ENCODE measurements at places on chromosomes 5 and 9.

- no peak for DNase-seq
Observed at GRCh38 chr9:2741441-2742158, 24.3 kb downstream of the KCNV2 start.

DNA sequence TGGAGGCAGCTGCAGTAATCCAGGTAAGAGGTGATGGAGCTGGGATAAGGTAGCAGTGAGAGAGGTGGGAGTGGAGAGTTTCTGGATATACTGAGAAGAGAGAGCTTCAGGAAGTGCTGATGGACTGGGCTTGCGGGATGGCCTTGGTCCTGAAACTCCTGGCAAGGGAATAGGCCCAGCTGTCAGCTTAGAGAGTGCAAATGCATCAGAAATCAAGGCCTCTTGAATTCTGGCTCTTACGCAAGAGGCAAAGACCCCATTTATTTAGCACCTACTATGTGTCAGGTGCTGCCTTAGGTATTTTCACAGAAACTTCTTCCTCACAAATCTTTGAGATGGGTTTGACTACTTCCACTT, 227.2 kb upstream of the MAP3K1 start:
- DNase-seq = no peak

- no peak for DNase-seq
Observed at GRCh38 chr5:141686648-141687416, 4.8 kb upstream of the ARAP3 start.

GRCh38 chr5:137320056-137321045, 178.8 kb downstream of the SPOCK1 start:
- peak; percentile 14 for DNase-seq

- no peak for DNase-seq
Observed at GRCh38 chr5:169945831-169946261, 34.4 kb downstream of the INSYN2B start.

DNA sequence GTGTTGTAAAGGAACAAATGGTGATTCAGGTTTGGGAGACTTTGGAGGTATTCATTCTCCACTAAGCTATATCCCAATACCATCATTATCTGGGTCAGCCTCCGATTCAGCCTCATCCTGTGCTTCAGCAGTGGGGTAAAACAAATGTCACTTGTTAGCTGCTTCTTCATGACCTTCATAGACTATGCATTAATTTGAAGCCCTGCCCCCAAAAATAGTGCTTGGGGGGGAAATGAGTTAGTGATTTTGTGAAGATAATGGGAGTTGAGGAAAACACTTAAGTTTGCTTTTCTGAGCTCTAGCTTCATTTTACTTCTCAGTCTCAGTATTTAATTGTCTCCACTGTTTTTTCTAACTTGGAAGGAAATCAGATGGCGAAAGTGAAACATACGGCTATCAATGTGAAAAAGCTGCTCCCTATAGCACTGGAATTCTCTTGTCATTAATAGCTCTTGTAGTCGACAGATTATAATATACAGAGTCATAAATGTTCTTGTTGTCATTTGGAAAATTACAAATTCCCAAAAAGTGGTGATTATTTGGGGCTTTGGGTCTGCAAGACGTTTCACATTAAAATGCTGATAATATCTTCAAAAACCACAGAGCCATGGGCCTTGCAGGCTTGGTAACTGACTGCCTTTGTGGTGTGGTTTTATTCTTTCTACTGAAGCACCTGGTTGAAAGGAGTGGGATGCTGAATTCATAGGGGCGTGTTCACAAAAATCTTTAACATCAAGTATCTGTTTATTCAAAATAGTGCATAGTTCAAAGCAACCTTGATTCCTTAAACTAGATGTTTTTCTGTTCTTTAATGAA, 40.0 kb downstream of the PIK3R1 start:
- no peak for DNase-seq

DNA sequence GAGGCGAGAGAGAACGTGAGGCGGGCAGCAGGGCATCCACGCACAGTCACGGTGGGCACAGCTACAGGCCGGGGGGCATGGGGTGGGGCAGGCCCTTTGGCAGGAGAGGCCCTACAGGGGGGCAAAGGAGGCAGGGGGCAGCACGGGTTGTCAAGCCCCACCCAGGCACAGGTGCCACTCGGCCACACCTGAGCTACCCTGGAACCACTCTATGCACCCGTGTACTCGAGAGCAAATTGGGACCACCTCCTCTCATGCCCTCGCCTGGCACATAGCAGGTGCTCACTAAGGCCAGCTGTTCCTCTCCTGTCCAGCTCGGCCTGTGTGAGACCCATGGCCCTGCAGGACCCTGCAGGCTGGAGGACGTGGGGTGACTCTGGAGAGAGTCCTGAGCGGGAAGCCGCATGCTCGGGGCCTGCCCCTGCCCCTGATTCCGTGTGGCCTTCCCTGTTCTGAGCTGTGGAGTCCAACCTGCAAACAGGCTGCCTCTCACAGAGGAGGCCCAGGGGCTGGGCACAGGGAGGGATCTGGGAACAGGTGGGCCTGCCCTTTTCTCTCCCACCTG, 31.4 kb upstream of the SARDH start:
- DNase-seq = no peak

- no peak for DNase-seq
Observed at GRCh38 chr5:10264604-10265003, 14.5 kb downstream of the CCT5 start.

GRCh38 chr9:121288673-121289025, 20.7 kb downstream of the GSN start:
- no peak for DNase-seq

- DNase-seq = no peak
Observed at GRCh38 chr9:104914466-104914865, 13.5 kb downstream of the ABCA1 start.

- no peak for DNase-seq
Observed at GRCh38 chr5:149438711-149439132, 59.6 kb upstream of the IL17B start.

GRCh38 chr5:136137497-136138220, 5.0 kb downstream of the SMAD5 start:
- no peak for DNase-seq

DNA sequence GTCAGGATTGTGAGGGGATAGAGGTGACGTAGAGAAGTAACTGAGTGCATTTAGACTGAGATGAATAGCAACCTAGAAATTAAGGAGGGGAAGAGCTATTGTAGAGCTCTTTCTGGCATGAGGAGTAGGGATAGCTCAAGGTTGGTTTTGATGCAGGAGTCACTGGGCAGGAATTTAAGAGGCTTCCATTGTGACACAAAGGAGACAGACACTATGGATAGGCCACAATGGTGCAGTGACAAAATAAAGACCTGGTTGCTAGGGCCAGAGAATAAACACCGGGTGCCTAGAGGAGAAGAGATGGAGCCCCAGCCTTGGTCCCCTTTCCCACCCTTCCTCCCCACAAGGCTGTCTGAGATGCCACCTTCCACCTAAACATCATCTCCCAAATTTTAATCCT, at the start of gene SPZ1:
Gene SPZ1 (plus strand): TSS at position 301 of the 400 bp plus-strand sequence. CDS start 214 bp downstream, outside the sequence.
- DNase-seq = no peak

DNA sequence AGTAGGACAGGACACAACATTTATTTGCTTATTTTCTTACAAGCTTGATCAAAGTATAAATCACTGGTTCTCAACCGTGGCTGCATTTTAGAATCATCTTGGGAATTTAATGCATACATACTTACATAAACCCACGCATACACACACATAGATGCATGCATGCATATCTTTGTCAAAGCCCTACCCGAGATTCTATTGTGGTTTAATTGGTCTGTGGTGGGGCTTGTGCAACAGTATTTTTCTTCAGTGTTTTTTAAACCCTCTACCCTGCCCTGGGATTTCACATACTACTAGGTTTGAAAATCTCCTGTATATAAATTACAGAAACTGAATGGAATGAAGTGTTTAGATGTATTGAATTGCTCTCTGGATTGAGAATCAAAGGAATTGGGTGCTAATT, 1166.2 kb downstream of the MAT2B start:
- DNase-seq = no peak

DNA sequence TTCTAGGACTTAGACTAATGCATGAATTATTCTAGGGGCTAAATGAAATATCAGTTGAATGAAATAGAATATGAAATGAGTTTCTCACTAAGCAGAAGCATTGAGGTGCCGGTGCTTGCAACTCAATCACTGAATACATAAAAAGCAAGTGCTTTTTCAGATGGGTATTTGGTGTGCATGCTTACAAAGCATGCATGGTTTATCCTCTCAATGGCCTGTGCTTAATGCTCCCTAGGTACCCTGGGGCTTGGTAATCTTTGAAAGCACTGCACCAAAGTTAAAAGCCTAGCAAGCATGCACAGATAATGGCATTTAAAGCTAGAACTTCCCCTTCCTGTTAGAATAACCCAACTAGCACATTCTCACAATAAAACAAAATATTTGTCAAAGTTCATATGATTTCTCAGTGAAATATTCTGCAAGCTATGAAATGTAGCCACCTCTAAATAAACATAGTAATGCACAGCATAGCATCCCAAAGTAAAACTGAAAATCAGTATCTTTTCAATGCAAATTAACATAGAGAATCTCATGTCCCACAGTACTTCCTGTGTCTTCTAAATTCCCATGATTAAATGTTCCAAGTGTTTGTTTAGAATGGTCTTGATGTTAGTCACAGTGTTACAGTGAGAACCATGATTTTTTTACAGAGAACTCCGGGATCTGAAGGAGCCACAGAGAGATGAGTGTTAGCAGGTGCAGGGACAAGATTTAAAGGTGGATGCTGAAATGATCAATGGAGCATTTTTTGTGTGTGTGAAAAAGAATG, 143.4 kb upstream of the CDH6 start:
- DNase-seq = no peak

- DNase-seq = no peak
Observed at GRCh38 chr9:4055032-4055431, 244.8 kb downstream of the GLIS3 start.

GRCh38 chr5:74798977-74799911, 32.2 kb downstream of the NSA2 start:
- DNase-seq = no peak

DNA sequence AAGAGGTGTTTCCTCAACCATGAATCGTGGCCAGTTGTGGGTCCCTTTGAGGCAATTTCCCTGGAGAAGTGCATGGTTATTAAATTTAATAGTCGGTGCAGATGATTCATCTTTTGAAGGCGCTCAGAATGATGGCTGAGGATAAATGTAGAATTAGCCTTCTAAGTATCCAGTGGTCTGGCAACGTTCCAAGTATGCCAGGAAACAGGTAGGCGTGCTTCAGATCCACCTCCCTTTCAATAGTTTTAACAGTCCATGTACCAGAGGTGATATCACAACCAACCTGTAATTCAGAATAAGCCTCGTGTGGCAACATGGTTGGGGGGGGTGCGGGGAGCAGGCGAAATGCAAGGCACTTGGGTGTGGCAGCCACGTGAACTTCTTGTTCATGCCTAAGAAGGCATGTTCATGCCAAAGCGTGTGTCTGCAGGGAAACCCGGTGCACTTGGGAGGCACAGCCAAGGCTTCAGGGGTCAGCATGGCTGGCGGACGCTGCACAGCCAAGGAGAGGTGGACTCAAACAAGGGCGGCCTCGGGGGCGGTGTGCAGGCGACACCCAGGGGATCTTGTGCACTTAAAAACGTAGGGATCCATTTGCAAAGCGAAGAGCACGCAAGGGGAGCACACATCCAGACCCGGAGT, 5.2 kb upstream of the NKD2 start:
- DNase-seq = peak; percentile 73

- no peak for DNase-seq
Observed at GRCh38 chr5:42944989-42945388, 95.1 kb downstream of the ANXA2R start.

- no peak for DNase-seq
Observed at GRCh38 chr5:58929726-58930125, 346.9 kb downstream of the RAB3C start.

GRCh38 chr5:125926172-125926571, 497.0 kb upstream of the GRAMD2B start:
- DNase-seq = no peak

DNA sequence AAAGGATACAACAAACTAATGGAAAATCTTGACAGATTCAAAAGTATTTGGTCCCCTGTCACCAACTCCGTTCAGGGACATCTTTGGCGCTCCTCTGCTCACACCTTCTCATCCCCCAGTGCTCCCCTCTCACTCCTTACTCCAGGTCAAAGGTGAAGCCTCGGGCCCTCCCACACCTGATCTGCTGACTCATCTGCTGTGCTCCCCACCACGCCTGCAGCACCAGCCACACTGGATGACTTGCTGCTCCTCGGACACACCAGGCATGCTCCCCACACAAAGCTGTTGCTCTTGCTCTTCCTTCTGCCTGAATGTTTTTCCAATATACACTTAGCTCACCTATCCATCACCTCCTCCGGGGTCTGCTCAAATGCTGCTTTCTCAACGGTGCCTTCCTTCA, 123.4 kb downstream of the ESM1 start:
- DNase-seq = no peak

- DNase-seq = no peak
Observed at GRCh38 chr5:165620394-165620793, 2115.0 kb downstream of the MAT2B start.

GRCh38 chr5:948472-949274, 56.0 kb downstream of the TRIP13 start:
- DNase-seq = no peak

- DNase-seq = no peak
Observed at GRCh38 chr5:151498395-151499155, 51.2 kb downstream of the SLC36A1 start.

DNA sequence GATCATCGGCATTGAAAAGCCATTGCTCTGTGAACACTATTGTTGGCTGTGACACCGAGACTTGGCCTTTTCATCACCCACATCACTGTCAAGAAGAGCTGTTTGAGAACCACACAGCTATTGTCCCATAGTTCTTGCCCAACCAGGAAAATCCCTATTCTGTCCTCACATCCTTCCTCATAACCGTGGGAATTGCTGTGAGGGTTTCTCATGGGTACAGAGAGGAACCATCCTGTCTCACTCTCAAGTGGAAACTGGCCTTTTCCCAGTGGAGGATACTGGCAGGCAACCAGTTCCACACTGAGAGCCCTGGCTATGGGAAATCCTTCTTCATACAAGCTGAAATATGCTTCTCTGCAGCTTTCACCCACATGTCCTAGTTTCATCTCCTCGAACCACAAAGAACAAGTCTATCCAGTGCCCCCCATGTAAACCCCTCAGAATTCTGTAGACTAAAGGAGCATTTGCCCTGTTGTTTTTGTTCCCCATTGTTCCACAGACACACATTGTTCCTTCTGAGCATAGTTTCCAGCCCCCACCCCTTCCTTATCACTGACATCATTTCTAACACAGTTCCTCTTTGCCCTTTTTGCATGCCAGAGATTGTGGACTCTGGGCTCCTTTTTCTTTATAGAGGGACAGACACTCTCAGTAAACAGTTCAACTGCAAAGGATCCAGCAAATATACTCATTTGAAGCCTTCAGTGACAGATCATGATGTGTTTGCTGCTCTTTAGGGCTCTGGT, 57.8 kb upstream of the C5orf46 start:
- DNase-seq = no peak

- DNase-seq = no peak
Observed at GRCh38 chr5:90548069-90548593, 10.5 kb upstream of the ADGRV1 start.

GRCh38 chr5:10420932-10421331, 20.7 kb upstream of the ROPN1L start:
- no peak for DNase-seq

- DNase-seq = no peak
Observed at GRCh38 chr9:6590334-6590733, 55.2 kb downstream of the GLDC start.

GRCh38 chr5:78527054-78527859, 121.3 kb downstream of the LHFPL2 start:
- DNase-seq = no peak

GRCh38 chr5:110356677-110357076, 369.8 kb downstream of the TMEM232 start:
- no peak for DNase-seq

Data from NCI-H2081 treated with DMSO at 0.1 percent for 48 hours (cell line).